ENCODE measurements at places on chromosomes 1 and 21.

DNA sequence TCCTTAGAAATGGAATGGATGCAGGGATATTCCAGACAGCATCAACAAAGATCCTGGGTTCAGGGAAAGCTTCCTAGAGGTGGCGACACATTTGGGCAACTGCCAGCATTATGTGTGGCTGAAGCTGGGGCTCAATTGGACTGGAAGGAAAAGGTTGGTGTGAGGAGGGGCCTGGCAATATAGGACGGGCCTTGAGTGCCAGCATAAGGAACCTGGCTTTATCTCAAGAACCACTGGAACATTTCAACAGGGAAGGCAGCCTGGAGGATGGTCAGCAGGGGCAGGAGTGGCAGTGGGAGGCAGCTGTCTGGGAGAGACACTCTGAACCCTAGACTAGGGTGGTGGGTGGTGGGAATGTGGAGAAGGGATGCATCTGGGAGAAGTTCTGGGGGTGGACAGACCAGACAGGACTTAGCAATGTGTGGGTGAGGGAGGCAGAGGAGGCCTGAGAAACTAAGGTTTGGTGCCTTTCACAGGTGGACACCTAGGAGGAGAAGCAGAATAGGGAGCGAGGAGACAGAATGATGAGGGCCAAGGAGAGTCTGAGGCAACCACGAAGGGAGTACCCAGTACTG lies 3.5 kb downstream of the SH3BGRL3 start:
- no peak for DNase-seq

DNA sequence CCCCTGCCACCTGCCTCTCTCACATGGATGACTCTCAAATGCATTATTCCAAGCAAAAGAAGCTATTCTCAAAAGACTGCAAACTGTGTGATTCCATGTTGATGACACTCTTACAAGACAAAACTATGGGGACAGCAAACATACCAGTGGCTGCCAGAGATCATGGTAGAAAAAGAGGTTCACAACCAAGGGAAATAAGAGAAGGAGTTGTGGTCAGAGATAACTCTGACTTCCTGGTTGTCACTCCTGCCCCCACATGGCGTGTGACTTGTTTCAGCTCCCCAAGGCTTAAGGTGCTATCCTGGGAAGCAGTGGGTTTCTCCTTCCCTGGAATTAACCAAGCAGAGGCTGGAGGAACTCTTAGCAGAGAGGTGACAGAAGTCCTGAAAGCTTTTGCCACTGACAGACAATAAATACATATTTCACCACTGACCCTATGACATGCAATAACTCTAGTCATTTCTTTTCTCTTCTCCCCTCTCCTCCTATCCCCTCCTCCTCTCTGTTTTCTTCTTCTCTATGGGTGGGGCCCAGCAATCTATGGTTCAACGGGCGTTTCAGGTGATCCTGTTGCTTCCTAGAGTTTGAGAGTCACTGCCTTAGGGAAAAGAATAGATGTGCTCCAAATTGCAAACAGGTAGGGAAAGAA lies 185.1 kb downstream of the FCRL5 start:
- DNase-seq = no peak

DNA sequence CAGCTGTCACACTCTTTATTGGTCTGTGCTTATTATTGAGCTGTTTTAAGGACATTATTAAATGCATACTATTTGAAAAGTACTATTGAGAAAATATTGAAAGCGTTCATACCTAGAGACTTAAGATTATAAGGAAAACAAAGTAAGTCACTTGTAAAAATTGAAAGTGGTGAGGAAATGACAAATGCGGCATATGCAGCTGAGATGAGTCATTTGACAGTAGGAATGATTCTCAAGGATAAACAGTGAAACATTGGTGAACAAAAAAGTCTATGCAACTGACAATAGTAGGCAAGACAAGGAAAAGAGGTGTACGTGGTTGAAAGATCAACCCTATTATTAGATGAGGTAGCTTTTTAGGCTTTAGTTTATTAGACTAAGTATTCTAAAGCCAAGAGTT lies 82.6 kb upstream of the MAP10 start:
- no peak for DNase-seq

DNA sequence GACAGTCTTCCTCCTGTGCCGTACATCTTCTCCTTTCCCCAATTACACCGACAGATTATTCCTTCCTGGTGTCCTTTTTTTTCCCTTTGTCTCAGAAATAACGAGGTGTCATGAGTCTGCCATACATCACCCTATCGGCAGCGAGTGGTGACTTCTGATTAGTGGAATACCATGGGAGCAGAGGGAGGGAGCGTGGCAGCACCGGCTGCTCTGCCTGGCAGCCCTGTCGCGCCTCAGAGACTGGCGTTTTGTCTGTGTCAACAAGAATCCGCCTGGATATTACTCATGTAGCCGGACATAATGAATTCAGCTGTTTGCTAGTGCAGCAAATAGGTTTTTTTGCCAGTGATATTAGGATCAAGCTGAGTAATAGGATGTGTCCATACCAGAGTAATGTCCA lies 51.8 kb downstream of the UTP25 start:
- peak; percentile 59 for DNase-seq

DNA sequence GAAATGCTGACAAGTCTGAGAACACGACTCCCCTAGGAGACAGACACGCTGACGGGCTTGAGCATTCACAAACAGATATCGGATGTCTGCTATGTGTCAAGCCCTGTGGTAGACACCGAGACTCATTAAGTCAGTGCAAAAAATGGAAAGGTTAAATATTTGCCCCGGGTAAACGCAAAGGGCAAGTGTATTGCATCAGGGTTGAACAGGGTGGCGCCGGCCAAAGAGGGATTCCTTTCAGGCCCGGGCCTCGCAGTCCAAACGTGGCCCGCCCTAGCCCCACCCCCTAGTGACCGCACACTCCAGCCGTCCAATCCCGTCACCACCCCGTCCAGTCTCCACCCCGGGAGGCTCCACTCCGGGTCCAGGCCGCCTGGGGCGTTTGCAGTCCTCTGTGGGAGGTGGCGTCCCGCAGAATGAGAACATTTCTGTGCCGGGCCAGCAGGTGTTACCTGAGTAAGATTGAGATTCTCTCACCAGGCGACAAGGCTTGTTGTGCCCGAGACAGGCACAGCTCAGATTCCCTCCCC lies 16.3 kb upstream of the TMEM9 start:
- peak; percentile 96 for DNase-seq

DNA sequence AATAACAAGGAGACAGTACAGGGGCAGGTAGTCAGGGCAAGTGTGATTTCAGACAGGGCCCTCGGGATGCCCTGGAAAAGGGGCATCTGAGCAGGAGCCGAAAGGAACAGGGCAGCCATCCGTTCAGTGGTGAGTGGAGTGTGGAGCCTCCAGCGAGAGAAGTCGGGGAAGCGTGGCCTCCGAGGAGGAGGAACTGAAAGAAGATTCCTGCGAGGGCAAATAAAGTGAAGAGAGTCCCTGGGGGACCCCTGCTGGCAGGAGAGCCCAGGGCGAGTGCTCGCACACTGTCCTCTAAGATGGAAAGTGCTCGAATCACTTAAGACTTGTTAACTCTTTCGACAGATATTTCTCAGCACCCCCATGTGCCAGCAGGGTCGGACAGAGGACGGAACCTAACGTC lies 3.5 kb upstream of the UTS2 start:
- peak; percentile 10 for DNase-seq

GRCh38 chr1:153922076-153922971 lies 448 bp downstream of the GATAD2B start:
- DNase-seq = peak; percentile 87

- DNase-seq = no peak
Measured at GRCh38 chr1:212234431-212235395, 50.5 kb upstream of the PPP2R5A start.

- DNase-seq = no peak
Measured at GRCh38 chr1:100304921-100305320, 38.9 kb downstream of the RTCA start.

- DNase-seq = no peak
Measured at GRCh38 chr1:55650444-55650843, 435.3 kb upstream of the USP24 start.

- no peak for DNase-seq
Measured at GRCh38 chr1:102336602-102337001, 339.9 kb upstream of the OLFM3 start.

DNA sequence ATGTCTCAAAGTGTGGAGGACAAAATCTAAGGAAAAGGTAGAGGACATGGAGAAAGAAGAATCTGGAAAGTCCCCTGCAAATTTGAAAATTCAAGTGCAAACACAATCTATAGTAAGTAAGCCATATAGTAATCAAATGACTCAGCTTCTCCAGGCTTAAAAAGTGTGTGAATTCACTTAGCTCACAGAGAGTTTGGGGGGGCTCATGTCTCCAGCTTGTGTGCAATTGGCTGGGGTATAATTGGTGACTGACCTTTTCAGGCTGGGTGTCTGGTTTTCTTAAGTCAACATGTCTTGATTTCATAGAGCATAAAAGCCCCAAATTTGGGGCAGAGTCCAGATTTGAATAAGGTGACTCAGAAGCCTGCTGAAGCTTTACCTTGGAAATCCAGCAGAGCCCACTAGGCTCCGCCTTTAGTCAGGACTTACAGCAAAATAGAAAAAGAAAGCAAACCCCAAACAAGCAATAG lies 8.6 kb downstream of the CLDN14 start:
- no peak for DNase-seq

- no peak for DNase-seq
Measured at GRCh38 chr1:186054003-186054402, 319.8 kb downstream of the HMCN1 start.

- DNase-seq = no peak
Measured at GRCh38 chr1:89260566-89261255, 11.9 kb downstream of the GBP5 start.

GRCh38 chr1:156320560-156320959 lies 17.5 kb downstream of the CCT3 start:
- no peak for DNase-seq

- no peak for DNase-seq
Measured at GRCh38 chr1:7558481-7558880, 212.6 kb upstream of the VAMP3 start.

DNA sequence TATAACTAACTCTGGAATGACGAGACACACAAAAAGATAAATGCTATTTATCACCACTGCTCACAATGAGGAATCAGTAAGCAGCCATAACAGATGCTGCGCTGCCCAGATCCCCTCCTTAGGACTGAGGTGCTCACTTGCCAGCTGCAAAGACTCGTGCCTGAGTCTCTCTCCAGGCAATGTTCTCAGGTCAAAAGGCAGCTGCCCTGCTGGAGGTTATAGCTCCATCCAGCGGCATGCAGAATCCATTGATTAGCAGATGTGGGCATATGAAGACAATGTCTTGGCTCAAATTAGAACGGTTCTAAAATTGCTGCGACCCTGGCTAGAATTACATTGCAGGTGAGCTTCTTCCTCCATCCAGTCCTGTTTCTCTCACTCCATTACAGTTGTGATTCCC lies 328.2 kb upstream of the CHRM3 start:
- no peak for DNase-seq

DNA sequence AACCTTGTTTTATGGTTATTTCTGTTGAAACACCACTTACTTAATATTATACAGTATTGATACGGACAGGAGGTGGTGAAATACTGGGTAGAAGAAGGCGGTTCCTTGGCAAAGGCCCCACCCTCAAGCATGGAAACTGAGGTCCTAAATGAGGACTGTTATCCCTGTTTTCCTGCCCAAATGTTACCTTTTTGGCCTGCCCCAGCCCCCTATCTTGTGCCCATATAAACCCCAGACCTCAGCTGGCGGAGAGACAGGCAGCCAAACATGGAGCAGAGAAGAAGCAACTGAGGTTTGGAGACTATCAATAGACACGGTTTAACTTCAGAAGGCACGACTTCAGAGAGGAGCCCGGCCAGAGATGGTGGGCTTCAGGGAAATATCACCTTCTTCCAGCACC lies 640.1 kb downstream of the PTPRU start:
- DNase-seq = no peak

DNA sequence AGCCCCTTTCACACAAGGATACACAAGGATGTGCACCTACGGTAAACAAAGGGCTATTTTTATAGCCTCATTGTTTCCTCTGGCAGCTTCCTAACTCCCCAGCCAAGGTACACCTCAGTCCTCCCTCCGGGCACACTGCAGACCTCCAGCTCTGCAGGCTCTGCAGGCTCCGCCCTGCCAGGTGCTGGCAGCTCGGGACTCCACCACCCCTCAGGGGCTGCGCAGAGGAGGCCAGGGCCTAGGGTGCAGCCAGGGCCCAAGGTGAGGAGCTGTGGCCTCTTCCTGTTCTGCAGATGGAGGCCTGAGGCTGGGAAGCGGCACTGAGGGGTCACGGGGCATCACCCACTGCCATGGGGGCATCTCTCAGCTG lies 19.8 kb upstream of the CLSTN1 start:
- no peak for DNase-seq

DNA sequence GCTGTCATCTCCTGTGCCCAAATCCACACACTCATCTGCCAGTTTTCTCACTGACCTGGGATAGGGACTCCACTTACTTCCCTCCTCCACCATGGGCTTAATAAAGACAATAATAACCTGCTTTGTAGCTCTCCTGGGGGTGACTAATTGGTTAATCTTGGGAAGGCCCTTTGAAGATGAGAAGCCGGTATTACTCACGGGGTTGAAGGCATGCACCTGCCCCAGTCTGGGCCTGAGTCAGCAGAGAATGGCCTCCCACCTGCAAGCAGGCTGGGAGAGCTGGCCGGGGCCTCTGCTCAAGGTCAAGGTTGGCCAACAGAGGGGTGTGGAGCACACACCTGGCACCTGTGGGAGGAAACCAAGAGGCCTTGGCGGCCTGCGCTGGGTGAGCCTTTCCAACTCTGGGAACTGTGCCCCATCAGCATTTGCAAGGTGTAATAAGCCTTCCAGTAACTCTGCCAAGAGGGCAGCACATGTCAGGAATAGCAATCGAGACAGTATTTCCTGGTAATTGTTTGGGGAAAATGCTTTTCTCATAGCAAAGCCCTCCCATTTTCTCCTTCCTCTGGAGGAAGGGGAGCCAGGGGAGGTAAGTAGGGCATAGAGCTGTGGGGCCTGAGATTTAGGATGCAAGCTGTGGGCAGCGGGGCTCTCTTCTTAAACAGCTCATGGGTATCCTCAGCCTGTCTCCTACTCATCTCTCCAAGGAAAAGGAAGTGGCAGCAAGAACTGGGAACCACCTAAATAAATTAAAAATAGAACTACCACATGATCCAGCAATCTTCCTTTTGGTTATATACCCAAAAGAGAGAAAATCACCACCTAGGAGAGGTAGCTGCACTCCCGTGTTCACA lies 49.0 kb downstream of the TOMM20 start:
- DNase-seq = no peak

- DNase-seq = no peak
Measured at GRCh38 chr1:64061430-64062104, 141.9 kb upstream of the UBE2U start.

- DNase-seq = no peak
Measured at GRCh38 chr1:87120779-87121178, 206.3 kb downstream of the HS2ST1 start.

DNA sequence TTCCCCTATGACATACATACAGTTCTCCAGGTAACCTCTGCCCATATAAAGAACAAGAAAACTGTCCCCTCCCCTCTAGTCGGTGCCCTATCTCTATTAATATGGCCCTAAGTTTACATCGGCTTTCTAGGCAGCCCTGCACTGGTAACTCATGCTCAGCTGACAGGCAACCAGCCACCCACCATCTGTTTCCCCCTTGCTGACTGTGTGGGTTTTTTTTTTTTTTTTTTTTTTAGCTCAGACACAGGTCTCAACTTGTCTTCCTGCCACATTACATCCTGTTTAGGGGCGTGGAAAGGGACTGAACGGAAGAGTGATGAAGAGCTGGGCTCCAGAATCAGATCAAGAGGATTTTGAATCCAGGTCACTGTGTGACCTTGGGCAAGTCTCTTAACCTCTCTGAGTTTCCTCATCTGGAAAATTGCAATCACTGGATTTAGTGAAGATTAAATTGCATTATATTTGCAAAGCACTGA lies 14.0 kb downstream of the LAPTM5 start:
- no peak for DNase-seq
